ENCODE measurements at places on chromosomes 7 and 10.

DNA sequence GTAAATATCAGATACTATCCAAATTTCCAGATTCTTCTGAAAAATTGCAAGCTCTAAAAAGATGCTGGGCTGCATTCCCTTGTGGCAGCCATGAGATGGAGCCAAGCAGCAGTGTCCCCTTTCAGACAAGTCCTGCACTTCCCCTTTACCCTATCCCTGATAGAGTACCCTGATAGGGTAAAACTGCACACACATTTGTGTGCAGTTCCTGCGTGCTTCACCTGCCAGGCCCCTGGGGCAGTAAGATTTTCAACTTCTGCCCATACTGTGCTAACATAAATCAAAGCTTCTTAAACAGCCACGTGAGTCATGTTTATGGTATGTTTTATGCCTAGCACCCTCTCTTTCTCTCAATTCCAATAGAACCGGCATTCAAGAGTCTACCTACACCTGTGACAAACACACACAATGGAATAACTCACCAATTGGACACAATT, 52.2 kb downstream of the IFIT5 start:
- no peak for DNase-seq

- peak; percentile 22 for DNase-seq
These were observed 20.7 kb upstream of the SPOCK2 start for GRCh38 chr10:72108830-72109635.

DNA sequence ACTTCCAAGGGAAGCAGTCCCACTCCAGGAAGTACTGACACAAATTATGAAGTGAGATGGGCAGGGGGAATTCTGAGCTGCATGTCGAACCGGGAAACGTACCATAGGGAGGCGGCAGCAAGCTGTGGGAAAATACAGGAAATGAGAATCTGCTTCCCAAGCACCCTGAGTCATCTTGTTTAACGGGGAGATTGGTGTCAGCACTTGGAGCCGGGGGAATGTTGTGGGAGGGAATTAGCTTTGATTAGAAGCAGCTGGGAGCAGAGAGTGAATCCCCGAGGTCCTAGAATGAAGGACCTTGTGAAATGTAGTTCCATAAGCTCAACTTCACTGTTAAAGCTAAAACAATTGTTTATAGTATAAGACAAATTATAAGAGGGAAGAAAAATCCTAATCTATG, 141.4 kb upstream of the PRKCQ start:
- DNase-seq: peak; percentile 83

DNA sequence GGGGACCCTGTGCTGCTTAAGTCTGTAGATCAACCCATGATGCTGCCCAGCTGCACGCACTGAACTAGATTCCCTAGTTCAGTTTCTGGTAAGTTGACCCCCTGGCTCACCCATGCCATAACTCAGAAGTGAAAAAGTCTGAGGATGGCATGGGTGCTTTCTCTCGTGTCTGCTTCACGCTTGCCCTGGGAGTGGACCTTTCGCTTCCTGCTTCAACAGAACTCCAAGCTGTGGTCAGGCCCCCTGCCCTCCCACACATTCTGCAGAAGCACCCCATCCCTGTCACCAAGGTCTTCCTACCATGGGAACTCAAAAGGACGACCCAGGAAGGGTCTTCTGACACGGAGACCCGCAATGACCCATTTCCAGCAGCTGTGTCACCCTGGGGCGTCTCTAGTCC, 39.9 kb downstream of the LRRC18 start:
- no peak for DNase-seq

- DNase-seq: no peak
These were observed 115.9 kb downstream of the MALRD1 start for GRCh38 chr10:19164461-19164860.

- no peak for DNase-seq
These were observed 42.6 kb upstream of the LRRC4 start for GRCh38 chr7:128073671-128074310.

DNA sequence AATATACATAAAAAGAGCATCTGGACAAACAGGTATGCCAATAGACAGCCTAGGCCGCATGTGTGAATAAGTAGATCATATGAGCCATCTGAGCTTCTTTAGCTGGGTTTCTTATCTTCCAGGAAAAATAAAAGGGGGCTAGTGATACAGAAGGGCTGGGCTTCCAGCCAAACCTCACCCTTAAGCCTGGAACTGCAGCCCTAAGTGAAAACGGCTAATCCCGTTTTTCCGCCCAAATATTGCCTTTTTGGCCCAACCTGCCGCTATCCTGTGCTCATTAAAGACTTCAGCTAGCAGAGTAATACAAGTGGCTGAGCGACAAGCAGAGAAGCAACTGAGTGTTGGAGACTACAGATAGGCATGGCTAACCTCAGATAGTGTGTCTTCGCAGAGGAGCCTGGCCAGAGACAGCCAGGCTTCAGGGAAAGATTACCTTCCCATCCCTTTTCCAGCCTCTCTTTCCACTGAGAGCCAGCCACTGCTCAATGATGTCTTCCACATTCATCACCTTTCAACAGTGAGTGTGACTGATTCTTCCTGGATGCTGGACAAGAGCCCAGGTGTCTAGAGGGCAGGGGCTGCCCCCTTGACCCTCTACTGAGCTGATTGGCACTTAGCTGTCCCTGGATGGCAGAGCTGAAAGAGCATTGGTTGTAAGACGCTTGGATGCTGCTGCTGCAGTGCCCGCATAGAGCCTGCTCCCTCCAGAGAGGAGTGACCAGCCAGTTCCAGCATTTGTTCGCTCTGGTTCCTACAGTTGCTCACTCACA, 108.9 kb downstream of the ITGB8 start:
- DNase-seq: no peak

DNA sequence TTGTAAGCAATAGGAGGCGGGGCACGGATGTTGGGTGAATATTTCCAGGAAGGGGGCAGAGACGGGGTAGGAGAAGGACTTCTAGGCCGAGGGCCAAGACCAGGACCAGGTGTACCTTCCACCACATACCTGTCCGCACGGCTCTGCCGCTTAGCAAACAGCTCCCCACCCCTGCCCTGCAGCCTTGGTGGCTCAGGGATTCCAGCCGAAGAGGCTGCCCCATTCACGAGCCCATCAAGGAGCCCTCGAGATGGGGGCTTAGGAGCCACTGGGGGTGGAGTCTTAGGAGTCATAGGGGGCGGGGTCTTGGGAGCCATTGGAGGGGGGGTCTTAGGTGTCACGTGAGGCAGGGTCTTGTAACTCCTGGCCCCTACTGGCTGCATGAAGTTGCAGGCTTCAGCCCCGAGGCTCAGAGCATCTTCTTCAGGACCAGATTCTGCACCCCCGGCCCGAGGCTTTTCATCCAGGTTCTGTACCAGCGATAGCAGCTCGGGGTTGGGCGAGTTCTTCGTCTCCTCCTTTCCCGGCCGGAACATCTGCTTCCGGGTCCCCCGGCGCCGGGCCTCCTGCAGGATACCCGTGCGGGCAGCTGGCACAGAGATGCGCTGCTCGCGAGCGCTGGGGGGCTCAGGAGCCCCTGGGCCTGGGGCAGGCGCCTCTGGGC, 6.1 kb upstream of the MYOZ1 start:
- DNase-seq: peak; percentile 89

GRCh38 chr7:14767716-14768425, 134.7 kb downstream of the DGKB start:
- no peak for DNase-seq

- DNase-seq: no peak
These were observed 76.9 kb upstream of the PDCD4 start for GRCh38 chr10:110794808-110795207.

DNA sequence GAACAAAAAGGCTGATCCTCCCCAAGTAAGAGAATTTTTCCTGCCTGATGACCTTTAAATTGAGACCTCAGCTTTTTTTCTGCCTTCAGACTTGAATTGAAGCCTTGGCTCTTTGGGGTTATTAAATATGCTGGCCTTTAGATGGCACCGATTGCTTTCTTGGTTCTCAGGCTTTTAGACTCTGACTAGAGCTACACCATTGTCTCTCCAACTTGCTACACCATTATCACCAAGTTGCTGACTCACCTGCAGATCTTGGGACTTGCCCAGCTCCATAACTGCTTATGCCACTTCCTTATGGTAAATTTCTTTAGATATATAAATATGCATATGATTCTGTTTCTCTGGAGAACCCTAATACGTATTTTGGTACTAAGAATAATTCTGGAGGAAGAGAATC, 3.1 kb upstream of the ABCA13 start:
- no peak for DNase-seq

- DNase-seq: no peak
These were observed 304.3 kb upstream of the PITRM1 start for GRCh38 chr10:3476640-3477448.

- DNase-seq: no peak
These were observed 85.7 kb upstream of the NMT2 start for GRCh38 chr10:15253951-15254807.

Measured in stomach (tissue), 19 donors.